GM20000 (cell line): ENCODE measurements at places on chromosomes 5 and 9.
A peak's percentile ranks its signal among the peaks of the same experiment; 100 is the strongest.

GRCh38 chr5:139823757-139824355, 28.2 kb downstream of the PSD2 start:
- no peak for DNase-seq

DNA sequence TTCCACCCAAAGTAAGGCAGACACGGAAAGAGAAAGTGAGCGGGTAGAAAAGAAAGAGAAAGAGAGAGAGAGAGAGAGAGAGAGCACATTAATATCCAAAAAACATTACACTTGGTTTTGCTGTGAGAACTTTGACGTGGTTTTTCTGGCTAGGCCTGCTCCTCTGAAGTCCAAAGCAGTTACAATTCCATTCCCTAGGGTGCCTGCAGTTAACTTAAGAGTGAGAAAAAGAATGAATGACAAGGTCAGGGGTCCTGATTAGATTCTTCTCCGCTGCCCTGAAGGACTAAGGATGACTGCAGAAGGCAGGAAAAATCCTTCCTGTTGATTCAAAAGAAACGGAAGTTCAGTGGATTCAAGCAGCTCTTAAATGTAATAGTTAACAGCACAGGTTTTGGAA, 589.8 kb downstream of the PRELID2 start:
- no peak for DNase-seq

DNA sequence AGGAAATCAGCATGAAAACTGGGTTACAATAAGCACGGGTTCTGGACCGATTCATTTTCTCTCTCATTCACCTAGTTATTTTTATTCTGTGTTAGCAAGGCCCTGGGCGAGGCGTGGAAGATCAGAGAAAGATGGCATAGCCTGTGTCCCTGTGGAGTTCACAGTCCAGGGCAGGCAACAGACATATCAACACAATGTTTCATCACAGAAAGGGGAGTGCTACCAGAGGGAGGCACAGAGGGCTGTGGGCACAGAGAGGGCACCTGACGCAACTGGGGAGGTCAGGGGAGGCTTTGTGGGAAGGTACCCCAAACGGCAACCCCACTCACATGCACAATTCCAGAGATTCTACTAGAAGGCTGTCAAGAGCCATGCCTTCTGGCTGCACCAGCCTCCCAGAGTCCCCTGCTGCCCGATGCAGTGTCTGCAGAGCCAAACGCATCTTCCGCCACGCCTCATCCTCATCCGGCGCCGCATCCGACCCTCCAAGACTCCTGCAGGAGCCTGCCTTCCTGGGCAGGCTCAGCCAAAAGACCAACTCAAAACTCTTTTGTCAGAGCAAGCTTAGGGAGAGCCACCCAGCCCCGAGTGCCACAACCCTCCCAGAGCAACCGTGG, 1.4 kb downstream of the FAM193B start:
- DNase-seq, result no peak

DNA sequence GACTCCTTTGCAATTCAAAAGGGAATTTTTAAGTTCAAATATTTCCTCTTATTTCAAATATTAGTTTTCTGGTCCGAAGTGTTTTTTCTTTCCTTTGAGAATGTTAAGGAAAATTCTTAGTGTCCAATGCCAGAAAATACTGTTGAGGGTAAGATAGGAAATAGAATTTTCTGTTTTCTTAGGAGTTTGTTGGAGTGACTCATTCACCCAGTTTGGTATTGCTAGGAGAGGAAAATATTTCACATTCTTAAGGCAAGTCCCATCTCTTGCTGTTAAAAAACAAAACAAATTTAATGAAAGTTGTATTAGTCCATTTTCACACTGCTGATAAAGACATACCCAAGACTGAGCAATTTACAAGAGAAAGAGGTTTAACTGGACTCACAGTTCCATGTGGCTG, 349.2 kb upstream of the ADAMTSL1 start:
- no peak for DNase-seq

DNA sequence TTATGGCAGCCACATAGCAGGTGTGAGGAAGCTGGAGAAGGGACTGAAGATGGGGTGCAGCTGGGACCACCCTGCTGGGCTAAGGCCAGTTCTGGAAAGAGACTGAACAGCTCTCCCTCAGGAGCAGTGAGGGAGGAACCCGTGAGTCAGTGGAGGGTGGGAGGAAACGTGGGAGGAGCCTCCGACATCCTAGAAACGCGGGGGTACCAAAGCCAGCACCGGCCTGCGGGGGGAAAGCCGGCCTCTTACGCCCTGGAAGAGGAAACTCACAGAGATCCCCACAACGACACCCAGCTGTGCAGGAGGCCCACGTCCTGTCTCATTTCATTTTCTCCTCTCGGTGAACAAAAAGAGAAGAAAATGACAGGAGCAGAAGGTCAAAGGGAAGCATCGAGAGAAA, 185.8 kb upstream of the IRX4 start:
- no peak for DNase-seq

DNA sequence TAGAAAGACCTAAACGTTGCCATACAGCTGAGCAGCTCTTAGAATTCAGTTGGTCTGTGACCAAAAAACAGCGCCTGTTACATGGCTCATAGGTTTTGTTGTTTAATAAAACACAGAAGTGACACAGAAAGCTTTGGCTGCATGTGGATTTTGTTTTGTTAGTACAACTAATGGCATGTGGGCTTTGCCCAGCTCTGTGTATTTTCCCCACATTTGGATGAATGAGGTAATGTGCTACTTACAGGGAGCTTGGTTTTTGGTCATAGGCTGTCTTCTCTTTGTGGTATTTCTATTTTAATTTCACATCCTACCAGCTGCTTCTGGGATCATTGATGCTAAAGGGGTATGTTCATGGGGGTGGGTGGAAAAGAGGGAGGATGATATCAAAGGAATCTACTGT, 37.0 kb upstream of the POU4F3 start:
- DNase-seq, result no peak

GRCh38 chr9:86604741-86605140, 250.5 kb upstream of the TUT7 start:
- DNase-seq, result no peak

DNA sequence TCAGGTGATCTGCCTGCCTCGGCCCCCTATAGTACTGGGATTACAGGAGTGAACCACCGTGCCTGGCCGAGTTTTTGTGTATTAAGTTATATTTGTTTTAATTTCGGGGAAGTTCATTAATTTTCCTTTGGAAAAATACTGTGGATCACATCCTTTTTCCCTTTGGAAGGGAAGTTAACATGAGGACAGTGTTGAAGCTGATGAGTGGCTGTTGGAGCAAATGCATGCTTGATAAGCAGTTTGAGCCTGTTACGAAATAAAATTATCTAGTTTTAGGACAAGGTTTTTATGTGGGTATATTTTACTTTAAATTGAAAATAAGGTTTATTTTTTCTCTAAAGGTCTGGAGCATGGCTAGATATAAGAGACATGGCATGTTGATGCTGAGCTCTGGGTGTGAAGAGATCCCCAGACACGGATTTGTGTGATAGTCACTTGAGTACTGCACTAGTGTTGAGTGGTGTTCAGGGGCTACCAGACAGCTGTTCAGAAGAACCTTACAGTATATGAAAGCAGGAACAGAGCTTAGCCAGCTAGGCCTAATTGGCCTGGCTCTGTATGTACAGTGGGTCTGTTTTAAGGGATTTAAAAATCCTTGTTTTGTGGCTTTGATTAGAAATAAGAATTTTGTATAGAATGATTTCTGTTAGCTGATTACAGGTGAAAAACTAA, 17.4 kb downstream of the LMNB1 start:
- DNase-seq, result no peak

DNA sequence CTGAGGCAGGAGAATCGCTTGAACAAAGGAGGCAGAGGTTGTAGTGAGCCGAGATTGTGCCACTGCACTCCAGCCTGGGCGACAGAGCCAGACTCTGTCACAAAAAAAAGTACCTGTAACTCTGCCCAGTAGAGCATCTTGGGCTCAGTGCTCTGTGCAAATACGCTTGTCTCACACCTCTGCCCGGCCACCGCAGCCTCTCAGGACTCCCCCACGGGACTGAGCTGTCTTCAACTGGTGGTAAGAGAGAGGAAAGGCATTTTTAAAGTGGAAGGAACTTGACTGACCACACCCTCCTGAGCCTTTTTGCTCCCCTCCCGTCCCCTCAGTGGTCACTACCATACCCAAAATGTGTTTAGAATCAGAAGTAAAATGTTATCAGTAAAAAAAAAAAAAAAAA, 174.3 kb upstream of the PIK3R1 start:
- peak; percentile 50 for DNase-seq

- peak; percentile 91 for DNase-seq
Measured at GRCh38 chr9:93064392-93065134, 6.1 kb downstream of the SUSD3 start.

GRCh38 chr5:80117446-80117845, 82.3 kb downstream of the THBS4 start:
- no peak for DNase-seq

- no peak for DNase-seq
Measured at GRCh38 chr5:112787261-112787660, 49.6 kb downstream of the APC start.

DNA sequence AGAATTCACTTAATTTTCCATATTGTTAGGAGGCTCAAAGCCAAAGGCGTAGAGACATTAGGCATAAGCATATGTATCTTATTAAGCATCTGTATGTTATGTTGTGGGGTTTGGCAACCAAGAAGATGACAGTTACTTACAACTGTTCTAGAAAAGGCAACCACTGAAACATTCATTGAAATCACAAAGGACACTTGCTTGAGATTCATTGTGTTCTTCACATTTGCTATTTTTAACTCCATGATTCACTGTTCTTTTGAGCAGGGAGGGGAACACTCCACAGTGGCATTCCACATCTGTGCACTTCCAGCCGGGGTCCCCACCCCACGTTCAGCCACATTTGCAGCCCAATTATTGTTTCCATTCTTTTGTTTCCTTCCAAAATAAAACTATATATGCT, 107.1 kb downstream of the PALM2AKAP2 start:
- no peak for DNase-seq
